Fibroblast of pulmonary artery (primary cell): ENCODE measurements at places on chromosomes 3 and 15.

DNA sequence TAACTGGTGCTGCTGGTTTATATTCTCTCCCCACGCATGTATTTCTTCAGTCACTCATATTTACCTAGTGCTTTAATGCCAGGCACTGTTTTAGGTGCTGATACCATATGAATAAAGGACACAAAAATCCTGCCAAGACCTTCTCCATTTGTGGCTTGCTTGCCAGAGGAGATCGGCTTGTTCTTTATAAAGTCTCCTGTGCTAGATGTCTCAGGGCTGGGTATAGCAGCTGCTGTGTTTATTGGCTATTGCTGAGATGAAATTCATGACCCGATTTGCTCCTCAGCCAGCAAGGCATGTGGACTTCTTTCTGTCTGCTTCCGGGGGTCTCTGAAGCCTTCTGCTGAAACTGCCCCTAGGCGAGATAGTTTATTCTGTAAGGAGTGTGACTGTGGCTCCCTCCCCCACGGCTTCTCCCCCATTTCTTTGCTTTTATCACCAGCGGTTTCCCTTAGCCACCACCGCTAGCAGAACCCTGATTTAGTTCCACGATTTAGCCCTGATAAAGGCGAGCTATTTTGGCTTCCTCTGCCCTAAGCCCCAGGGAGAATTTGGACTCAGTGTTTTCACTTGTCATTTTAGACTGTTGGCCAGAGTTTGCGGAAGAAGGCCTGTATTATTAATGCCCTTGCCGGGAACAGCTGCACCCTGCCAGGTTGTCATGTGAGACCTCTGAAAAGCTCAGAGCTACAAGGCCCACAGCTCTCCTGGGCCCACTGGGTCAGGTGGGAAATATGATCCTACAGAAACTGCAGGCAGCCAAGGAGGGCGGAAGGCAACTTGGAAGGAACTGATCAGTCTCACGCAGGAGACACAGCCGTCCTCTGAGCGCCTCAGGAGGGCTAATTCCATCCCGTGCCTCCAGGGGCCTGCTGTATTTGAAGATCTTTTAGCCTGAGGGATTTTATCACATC, 46.8 kb downstream of the ST6GAL1 start:
- DNase-seq, result peak; percentile 81

DNA sequence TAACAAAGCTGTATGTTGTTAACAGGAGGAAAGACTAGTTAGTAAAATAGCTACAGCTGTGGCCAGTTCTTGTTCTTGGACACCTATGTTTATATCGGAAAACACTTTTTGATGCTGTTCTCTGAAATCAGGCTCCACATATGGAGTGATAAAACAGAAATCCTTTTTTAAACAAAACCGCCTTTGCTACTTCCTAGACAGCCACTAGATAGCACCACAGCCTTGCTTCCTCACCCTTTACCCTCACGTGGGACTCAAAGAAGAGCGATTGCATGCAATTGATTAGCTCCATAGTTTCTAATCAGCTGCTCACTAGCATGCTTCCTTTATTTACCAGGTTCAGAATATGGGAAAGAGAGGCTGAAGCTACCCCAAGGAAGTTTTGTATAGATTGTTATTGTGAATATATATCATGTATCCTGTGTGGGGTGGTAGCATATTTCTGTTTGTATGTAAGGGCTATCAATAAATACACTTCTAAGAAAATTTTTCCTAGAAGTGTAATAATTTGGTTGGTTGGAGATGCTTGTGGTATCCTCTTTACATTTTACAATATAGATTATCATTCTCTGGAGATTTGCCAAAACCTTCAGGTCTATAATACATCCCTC, 4.3 kb upstream of the MTFMT start:
- peak; percentile 63 for DNase-seq

DNA sequence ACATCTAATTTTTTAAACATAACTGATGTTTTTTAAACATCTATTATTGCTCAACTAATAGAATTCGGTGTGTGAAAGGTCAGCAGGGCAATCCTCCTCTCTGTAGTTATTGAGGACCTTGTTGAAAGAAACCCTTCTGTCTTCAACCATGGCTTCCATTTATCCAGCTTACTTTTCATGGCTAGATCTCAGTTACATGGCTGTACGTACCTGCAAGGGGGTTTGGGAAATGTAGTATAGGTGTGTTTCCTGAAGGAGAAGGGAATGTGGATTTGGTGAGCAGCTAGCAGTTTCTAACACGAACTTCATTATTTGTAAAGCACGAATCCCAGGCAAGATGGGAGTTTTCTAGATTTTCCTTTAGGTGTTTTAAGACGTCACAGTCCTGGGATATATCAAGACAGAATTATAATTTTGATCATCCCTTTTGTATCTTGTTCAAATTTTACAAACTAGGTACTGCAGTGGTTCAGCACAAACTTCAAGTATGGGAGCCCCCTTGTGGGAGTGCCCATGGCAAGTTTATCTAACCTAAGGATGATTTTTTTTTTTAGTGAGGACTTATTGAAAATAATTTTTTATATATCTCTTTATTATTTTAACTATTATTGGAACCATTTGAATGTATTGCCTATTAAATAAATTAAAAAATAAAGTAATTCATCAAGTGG, 41.6 kb downstream of the FBXL2 start:
- peak; percentile 22 for DNase-seq

GRCh38 chr3:39168156-39168780, 14.9 kb upstream of the CSRNP1 start:
- DNase-seq, result no peak

DNA sequence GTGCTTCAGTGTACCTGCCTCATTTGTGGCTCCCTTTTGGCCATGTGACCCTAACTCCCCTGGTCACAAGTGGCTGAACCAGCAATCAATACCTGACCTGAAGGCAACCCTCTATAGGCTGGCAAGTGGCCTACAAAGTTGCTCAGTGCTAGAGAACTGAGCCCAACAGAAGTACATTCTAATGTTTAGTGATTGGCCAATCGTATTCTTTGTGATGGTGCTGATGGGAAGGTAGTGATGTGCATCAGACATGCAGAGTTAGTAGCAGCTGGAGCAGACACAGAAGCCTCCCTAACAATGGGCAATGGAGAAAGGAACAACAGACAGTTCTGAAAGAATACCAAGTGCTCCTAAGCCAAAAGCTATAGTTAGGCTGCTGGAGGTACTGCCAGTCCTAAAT, 10.4 kb upstream of the ATOSA start:
- no peak for DNase-seq

DNA sequence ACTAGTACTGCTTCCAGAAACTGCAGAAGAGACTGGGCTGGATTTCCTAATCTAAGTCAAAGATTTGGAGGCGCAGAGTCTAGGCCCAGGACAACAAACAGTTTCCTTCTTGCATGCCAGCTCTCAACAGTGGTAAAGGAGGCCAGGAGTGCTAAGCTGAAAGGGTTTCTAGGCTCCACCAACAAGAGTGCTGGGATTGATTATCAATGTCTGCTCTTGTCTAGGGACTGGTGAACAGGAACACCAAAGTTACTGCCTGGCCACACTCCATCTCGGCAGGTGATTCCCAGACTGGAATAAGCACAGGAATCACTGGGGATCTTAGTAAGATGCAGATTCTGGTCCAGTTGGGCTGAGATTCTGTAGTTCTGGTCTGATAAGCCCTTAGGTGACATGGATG, 22.8 kb upstream of the FGD5 start:
- no peak for DNase-seq

DNA sequence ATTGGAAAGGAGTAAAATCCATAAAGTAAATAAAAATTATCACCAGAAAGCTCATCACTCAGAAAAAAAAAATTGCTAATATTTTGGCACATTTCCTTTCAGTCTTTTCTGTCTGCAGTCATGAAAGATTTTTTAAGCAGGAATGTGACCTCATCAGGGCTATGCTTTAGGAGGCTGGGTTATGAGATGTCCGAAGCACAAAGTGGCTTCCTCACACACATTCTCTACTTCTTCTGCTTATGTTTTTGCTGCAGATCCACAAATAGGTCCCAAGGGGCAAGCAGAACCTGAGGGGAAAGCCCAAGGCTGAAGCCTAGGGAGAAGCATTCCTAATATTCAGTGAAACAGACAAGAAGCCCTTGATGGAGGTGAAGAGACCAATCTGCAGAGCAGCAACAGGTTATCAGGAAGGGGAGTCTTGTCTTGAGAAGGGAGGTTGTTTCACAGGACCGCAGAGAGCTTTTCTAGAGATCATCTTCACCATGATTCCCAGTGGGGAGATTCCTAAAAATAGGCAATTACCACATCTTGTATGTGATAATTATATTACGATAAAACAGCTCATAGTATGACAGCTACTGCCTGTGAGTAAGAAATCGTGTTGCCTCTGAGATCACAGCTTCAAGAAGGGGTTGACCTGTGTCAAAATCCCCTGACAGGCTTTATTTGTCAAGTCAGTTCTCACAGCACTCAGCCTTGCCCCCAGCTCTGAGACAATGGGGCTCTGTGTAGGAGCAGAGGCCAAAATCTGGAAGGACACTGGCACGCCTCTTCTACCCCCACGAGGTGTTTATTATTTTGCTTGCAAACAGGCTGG, 60.5 kb downstream of the IGF2BP2 start:
- peak; percentile 74 for DNase-seq

DNA sequence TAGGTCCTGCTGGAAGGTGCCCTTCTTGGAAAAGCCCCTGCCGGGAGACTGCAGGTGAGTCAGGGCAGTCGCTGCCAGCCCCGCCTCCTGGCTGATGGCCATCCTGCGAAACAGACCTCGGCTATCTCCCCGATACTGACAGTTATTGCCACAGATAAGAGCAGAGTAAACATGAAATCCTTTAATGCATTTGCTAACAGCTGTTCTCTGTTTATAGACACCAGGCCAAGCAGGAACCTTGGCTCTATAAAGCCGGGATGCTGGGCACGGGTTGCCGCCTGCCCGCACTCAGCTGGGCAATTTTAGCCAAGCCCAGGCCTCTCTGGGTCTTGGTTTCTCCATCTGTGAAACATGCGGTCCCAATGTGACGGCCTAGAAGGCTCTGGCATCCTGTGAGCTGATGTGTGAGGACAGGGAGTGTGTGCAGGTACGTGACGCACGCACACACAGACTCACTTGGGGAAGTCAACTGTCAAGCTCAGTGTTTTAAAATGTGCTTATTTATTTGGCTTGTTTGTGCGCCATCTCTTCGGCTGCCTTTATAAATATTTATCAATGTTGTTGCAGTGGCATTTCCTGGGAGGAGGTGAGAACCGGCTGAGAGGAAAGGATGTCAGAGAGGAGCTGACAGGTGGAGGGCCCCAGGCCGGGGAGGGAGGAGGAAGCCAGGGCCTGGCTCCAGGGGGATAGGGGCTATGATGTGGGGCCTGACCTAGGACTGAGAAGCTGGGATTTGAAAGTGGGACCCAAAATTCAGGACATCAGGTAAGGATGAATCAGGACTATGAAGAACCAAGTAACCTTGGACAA, 50.8 kb upstream of the PRR23E start:
- no peak for DNase-seq

- DNase-seq, result no peak
These were observed 295.7 kb upstream of the TMCO5A start for GRCh38 chr15:37638691-37639090.

DNA sequence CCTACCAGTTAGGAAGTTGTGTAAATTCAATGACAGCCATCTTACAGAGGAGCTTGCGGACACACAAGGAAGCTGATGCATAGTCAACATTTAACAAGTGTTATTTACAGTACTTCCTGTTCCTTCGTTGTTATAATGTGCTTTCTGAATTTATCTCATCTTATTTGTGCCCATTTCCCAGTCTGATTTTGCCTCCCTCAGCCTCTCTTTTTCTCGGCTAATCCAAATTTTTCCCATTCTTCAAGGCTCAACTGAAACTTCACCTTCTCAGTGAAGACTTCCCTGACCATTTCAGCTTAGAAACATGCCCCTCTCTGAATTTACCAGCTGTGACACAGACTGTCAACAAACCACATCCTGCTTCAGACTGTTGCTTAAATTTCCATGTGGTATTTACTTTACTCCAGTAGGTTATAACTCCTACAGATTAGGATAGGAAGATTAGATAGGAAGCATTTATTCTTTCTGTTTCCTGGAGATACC, 55.7 kb upstream of the CP start:
- DNase-seq, result peak; percentile 67

DNA sequence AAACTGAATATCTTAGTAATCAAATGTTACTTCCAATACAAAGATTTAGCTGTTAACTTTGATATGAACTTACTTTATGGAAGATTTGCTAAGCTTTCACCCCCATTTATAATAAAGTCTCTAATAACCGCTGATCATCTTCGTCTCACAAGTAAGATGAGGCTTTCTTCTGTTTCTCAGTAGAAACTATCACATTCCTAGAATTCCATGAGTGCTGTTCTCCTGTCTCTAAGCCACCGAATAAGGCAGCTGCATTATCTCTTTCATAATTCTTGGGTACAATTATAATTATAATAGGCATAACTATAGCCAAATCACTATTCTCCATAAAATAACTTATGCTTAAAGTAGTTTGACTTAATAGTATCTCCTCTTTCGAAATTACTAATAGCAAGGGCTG, 18.3 kb upstream of the SETMAR start:
- no peak for DNase-seq

- DNase-seq, result no peak
These were observed 213.3 kb upstream of the CFAP20DC start for GRCh38 chr3:59263152-59263551.

DNA sequence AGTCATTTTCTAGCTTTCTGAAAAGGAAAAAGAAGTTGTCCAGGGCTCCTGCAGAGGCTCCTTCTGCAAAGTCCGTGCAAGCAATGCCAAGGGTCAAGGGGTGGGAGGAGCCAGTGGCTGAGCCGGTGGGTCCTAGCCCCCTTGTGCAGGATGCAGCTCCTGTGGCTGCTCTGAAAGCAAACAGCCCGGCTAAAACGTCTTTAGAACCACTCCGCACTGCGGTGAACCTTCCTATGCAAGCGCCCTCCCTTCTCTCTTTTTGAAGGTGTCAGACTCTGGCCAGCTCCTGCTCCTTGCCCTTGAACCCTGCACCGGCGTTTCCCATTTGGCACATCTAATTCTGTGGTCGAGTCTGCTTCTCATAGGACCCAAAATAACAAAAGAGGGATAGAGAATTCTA, 183.1 kb downstream of the UACA start:
- no peak for DNase-seq

- DNase-seq, result no peak
These were observed 47.7 kb downstream of the RPLP1 start for GRCh38 chr15:69500339-69500738.

DNA sequence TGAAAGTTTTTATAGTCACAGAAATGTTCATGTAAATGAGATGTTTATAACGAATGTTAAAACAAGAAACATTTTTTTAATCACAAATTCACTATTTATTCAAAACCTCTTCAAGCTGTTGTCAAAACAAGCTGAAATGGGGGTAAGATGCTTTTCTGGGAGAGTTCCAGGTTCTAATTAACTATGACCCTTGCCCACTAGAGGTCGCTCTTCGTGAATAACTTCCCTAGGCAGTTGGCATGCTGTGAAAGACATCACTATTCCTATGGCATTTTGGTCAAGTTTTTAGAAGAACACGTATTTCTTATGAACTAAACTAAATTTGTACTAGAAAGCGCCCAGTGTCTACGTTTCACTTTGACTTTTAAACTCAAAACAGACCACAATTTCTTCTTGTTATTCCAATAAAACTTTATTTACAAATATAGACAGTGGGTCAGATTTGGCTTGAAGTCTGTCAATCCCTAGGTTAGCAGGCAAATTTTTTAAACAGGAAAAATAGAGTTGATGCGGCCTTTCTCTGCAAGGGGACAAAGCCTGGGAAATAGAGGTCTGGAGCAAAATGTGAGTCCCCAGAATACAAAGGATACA, 62.8 kb upstream of the CMTM8 start:
- peak; percentile 84 for DNase-seq

- no peak for DNase-seq
These were observed 58.6 kb upstream of the TPM1 start for GRCh38 chr15:62983956-62984355.
